ENCODE measurements at places on chromosomes 1 and 21. TPM values are rescaled to one million over a fixed set of nuclear protein-coding genes. Genes with fewer than 3 reads are reported as not detected.

RAB25 gene
- polyA plus RNA-seq, result 0.50 TPM

HPCAL4 gene
- 1.8 TPM for polyA plus RNA-seq

PTPRC gene
- 6.8 TPM for polyA plus RNA-seq

TCEANC2 gene
- polyA plus RNA-seq, result 8.1 TPM

ARL8A gene
- 43.0 TPM for polyA plus RNA-seq

CRYZ gene
- not detected for polyA plus RNA-seq

NIBAN1 gene
- not detected for polyA plus RNA-seq

SNRPE gene
- polyA plus RNA-seq, result 144 TPM

CELA2A gene
- 0.42 TPM for polyA plus RNA-seq

F3 gene
- polyA plus RNA-seq, result not detected

VHLL gene
- not detected for polyA plus RNA-seq
